ENCODE measurements at places on chromosomes 11 and 22.

DNA sequence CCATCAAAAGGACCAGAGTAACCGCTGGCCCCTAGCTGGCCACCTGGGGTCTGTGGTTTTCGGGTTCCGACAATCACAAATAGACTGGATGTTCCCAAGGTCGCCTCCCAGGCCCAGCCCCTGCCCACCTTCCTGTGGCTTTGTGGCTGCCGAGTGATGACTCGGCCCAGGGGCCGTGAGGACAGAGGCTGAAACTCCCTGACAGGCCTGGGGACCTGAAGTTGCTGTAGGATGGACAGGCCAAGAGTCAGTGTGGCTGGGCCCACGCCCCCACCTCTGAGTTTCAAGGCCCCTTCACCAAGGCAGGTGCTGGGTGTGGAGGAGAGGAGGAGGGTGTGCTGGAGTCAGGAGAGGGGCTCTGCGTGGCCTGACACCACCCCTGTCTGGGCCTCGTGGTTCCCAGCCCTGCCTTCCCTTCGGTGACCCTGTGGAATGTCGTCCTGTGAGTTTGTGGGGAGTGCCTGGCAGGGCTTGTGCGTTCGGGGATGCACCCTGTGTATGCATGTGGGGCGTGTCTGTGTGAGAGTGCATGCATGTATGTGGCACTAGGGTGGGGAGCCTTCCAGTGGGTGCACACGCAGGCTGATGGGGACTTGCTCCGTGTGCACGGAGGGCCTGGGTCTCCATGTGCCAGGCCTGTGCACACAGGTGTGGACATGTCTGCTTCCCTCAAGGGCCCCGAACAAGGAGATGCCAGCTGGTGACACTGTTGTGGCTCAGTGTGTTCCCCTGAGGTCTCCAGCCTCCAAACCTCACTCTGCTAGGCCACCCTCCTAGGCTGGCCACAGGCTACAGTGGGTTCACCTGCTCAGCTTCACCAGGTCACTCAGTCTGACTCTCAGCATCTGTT lies 8.4 kb upstream of the MGAT3 start:
- no peak for DNase-seq

DNA sequence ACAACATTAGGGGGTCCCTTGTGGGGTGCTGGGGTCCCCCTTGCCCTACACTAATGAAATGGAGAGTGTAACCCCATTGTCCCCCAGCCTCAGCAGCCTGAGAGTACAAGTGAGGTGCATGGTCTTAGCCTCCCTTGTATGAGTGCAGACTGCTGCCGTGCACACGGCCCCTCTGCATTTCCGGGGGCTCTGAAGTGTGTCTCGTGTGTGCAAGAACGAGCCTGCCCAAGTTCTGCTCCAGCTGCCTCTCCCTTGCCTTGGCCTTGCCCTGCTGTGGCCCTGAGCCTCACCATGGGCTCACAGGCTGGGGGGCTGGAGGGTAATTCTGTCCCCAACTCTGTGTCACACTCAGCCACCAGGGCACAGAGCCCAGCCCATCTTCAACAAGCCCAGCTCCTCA lies 5.2 kb upstream of the EHD1 start:
- no peak for DNase-seq

DNA sequence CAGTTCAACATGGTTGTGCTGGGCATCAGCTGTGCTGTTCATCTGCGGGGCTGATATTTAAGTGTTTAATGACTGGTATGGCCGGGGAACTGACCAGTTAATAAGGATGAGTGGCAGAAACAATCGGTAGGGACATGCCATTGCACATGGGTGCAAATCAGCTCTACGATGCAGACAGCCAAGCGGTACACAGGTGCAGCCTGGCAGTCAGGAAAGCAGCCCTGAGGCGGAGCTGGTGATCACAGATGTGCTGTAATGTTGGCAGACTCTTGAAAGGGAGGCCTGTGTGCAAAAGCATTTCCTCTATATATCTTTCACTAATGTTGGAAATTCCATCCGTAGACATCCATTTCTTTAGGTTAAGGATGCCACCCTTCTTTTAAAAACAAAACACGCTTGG lies 1.1 kb downstream of the MMP20 start:
- no peak for DNase-seq

DNA sequence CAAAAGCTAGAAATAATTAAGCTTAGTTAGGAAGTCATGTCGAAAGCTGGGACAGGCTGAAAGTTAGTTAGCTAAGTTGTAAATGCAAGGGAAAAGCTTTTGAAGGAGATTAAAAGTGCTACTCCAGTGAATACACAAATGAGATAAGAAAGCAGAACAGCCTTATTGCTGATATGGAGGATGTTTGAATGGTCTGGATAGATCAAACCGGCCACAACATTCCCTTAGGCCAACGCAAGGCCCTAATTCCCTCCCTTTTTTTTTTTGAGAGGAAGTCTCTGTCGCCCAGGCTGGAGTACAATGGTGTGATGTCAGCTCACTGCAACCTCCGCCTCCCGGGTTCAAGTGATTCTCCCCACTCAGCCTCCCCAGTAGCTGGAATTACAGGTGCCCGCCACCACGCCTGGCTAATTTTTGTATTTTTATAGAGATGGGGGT lies 23.3 kb upstream of the WEE1 start:
- no peak for DNase-seq

GRCh38 chr11:35424157-35424940 lies 5.0 kb upstream of the SLC1A2 start:
- no peak for DNase-seq

DNA sequence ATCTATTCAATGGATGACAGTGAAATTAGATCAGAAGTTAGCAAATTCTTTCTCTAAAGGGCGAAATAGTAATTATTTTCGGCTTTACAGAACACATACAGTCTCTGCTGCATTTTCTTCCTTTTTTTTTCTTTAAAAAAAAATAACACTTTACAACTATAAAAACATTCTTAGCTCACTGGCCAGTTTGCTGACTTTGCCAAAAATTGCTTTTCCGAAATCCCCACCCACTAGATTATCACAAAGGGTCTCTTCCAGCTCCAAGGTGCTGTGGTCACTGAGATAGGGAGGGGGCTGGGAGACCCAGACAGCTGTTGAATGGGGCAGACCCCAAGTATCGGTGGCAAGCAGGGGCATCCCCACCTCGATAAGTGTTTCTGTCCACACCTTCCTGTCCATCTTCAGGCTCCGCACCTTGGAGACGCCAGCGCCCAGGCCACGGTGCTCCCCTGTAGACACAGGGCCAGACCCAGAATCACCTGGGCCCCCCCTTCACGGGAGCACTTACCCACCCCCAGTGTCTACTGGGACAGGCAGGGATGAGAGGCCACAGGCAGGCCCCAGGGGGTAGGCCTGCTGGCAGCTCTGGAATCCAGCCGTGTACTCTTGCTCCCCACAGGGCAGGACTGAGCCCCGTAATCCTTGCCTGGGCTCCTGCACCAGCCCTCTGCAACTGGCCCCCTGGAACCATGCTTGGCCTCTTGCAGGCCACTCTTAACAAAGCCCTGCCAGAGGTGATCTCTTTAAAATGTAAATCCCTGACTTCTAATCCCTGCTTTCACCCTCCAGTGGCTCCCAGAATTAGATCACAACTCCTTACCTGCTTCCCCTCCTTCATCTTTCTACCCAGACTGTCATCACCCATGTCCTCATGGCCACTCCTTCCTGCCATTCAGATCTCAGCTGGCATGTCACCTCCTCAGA lies 31.5 kb upstream of the PDE2A start:
- peak; percentile 58 for DNase-seq

Measured in H9 (cell line).